ENCODE measurements at places on chromosomes 1 and 21.

- peak; percentile 69 for DNase-seq
Measured at GRCh38 chr1:119885903-119886783, 10.2 kb downstream of the ADAM30 start.

DNA sequence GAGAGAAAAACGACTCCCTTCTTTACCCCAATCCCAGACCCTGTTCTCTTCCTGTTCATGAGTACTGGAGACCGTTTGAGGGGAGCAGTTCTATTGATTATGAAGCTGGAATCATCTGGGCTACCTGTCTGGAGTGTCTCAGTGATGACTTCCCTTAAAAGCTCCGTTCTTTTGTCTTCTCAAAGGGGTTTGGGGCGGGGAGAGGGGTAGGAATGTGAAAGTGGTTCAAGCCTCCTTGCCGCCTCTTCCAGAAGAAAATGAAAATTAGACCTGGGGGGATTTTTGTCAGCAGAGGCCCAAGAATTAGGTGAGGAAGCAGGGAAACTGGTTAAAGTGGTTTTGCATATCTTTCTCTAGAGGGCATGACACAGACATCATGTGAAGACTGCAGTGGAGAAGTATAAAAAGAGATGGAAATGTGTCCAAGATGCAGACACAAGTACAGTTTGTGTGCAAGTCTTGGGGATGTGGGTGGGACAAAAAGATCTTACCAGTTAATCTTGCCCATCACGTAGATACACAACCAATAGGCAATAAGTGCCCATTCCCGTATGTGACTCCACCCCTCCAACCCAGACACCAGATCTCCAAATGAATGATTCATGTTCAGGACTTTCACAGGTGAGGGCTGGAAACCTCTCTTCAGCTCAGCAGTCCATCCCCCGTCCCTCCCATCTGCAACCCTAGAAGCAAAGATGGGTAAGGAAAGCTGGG lies 470 bp upstream of the MTMR11 start:
- DNase-seq: peak; percentile 72

GRCh38 chr21:27047658-27048314 lies 80.9 kb upstream of the ADAMTS5 start:
- no peak for DNase-seq

- no peak for DNase-seq
Measured at GRCh38 chr1:85846706-85847105, 138.5 kb upstream of the ZNHIT6 start.

GRCh38 chr1:201877877-201878401 lies 10.8 kb upstream of the SHISA4 start:
- no peak for DNase-seq

- DNase-seq: peak; percentile 71
Measured at GRCh38 chr1:41387667-41388091, 26.4 kb downstream of the FOXO6 start.

Data from transverse colon (tissue), 4 donors.